ENCODE measurements at places on chromosomes 11 and 22.

DNA sequence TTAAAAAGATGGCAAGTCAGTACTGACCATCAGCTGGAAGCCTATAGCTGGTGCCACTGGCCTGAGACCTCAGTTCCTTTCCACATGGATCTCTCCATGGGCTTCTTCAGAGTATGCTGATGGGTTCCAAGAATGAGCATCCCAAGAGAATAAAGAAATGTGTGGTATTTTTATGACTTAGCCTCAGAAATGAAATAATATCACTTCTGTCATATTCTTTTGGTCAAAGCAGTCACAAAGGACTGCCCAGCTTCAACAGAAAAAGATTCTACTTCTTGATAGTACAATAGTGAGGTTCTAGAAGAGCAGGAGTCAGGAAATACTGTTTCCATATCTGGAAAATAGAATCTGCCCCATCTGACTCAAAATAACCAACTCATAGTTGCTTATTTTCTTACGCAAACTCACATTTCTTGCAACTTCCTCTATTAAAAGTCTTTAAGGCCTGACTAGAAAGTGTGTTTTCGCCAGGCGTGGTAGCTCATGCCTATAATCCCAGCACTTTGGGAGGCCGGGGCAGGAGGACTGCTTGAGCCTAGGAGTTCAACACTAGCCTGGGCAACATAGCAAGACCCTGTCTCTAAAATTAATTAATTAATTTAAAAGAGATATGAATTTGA is 116.9 kb downstream of the SIK3 start:
- no peak for DNase-seq

- DNase-seq: no peak
Observed at GRCh38 chr11:111795334-111795985, 29.3 kb upstream of the PPP2R1B start.

- no peak for DNase-seq
Observed at GRCh38 chr11:33933602-33934001, 41.7 kb upstream of the LMO2 start.

DNA sequence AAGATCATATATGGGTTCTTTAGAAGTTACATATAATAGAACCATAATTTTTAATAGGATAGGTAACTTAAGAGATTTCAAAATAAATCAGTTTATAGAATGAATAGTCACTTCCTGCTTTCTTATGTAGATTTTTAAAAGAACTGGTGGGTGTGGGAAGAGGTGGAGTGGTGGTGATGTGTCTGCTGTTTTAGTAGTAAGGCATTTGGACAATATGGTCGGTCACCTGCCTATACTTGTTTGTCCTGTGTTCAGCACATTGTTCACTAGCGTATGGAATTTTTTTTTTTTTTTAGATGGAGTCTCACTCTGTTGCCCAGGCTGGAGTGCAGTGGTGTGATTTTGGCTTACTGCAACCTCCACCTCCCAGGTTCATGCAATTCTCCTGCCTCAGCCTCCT is 39.3 kb downstream of the CCDC81 start:
- no peak for DNase-seq

DNA sequence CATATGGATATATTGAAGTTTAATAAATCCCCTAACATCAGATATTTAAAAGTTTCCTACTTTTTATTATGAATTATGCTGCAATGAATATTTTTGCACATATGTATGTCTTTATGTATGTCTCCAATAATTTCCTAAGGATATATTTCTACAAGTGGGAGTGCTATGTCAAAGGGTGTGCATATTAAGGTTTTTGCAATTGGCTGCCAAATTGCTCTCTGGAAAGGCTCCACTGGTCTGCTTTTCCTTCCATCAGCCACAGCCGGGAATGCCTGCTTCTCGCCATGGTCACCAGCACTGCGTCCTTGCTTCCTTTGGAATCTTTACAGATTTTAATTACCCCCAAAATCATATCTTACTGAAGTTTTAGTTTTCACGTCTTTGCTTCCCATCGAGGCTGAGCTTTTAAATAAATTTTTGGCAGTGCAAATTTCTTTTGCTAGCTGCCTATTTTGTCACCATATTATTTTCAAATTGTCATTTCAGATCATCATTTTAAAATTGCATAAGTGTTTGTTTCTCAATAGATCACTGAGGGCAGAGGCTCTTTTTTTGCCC is 221.7 kb downstream of the SNX19 start:
- DNase-seq: no peak

GRCh38 chr11:47278058-47278457 is 8.1 kb downstream of the MADD start:
- no peak for DNase-seq

DNA sequence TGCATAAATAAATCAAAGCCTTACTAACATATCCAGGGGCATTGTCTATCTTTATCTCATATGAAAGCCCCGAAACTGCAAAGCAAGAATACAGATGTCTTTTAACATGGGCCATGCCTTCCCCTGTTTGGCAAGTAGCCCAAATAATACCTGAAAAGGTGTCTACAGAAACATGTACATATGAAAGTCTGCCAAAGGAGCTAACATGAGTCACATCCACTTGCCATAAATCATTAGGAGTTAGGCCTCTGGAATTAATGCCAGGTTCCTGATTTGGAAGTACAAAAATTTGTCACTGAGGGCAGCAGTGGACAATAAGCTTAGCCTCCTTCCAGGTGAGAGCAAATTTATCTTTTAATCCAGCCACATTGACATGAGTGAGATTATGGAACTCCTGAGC is 85.5 kb upstream of the PGR start:
- DNase-seq: no peak

DNA sequence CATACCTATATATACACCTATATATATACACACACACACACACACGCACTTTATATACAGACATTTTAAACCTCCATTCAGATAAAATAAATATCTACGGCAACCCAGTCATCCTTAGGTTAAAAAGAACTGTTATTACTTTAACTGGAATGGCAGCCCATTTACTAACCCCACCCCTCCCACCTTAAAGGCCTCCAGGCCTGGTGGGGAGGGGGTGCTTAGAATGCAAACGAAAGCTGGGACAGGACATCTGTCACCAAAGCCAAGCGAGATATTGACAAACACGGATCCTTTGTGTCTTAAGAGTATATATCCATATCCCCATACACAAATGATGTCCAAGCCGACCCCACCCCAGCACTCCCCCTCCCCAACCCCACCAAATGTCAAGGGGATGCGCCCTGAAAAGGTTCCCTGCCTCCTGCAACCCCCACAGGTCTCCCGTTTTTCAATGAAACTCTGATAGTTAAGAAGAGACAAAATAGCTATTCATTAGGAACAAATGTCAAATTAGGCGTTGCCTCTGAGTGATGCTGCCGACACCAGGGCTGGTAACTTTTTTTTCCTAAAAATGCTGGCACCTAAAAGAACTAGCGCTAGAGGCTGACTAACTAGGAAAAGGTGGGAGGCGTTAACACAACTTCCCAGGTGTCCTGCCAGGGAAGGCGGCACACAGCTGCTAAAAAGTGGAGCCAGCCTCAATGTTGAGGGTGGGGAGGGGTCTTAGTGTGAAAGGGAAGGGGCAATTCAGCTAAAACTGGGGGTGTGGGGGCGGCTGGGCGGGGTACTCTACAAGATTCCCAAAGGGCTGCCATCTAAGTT is 5.6 kb downstream of the MN1 start:
- DNase-seq: no peak

GRCh38 chr11:8223513-8223900 is 40.2 kb downstream of the LMO1 start:
- no peak for DNase-seq

GRCh38 chr11:7578276-7578955 is 64.6 kb downstream of the PPFIBP2 start:
- peak; percentile 61 for DNase-seq

DNA sequence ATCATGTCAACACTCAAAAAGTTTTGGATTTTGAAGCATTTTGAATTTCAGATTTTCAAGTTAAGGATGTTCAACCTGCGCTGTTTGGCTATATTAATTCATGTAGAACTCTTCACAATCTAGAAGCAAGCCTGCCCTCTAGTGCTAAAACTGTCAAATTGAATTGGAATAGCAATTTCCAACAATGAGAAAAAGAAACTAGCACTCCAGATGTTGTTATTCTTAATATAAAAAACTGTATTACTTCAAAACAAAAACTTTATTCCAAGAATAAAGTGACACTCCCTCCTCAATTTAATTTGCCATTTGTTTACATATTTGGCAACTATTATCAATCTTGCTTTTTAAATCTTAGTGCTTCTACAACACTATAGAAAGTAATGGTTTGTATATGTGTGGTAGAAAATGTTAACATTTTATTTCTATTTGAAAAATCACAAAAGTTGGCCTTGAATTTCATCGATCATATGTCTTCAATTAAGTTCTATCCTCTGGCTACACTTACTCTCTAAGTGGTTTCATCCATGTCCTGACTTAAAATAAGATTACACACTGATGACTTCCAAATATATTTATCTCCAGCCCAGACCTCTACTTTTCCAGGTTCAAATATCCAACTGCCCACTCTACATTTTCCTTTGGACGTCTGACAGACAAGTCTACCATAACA is 36.6 kb downstream of the DCUN1D5 start:
- DNase-seq: peak; percentile 68

DNA sequence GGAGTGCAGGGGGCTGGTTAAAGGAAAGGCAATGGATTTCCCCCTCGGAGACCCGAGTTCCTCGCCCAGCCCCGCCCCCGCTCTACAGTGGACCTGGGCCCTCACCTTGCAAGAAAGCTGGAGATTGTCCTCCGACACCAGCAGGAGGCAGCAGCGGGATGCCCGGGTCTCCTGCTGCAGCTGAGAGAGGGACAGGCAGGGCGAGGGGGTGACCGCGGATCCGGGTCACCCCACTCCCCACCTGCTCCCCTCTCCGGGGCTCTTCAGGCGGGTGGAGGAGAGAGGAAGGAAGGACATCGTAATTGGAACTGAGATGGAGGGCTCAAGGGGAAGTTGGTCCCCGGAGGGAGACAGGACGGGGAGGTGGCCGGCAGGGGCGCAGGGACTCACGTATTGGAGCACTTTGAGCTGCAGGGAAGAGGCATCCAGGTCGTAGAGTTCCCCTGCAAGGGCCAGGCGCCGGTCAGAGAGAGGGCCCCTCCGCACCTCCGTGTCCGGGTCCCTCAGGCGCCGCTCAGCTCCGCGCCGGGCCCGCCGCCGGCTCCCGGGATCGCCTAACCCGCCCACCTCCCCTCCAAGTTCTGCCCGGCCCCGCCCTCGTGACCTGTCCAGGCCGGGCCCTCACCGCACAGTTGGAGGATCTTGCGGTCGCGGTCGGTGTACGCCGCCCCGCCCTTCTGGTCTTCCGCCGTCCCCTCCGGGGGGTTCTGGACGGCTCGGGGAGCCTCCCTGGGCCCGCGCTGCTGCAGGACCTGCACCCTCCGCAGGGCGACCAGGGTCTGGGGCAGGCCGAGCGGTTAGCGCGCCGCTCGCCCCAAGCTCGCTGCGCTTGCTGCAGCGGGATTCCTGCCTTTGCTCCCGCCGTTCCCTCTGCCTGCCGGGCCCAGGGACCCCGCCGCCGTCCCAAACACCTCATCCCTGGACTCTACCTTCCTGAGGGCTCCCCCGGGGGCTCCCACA is 84.1 kb downstream of the PDE2A start:
- DNase-seq: no peak

GRCh38 chr11:79417069-79417920 is 23.5 kb downstream of the TENM4 start:
- no peak for DNase-seq

GRCh38 chr22:48556222-48556621 is 1271.5 kb downstream of the BRD1 start:
- no peak for DNase-seq

DNA sequence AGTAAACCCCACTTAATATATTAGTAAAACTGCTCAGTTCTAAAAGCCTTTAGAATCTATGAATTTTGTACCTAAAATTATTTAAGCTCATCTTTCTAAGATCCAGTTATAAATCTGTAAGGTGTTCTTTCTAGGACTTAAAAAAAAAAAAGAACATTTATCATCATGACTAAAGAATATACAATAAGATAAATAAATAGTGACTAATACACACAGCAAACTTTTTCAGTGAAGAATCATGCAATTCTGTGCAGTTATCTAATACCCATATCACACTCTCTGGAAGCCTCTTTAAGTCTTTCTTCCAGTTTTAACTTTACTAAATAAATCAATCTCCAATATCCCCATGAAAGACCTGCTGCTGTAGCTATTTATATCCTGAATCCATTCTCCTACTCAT is 59.8 kb downstream of the CEP57 start:
- DNase-seq: no peak

DNA sequence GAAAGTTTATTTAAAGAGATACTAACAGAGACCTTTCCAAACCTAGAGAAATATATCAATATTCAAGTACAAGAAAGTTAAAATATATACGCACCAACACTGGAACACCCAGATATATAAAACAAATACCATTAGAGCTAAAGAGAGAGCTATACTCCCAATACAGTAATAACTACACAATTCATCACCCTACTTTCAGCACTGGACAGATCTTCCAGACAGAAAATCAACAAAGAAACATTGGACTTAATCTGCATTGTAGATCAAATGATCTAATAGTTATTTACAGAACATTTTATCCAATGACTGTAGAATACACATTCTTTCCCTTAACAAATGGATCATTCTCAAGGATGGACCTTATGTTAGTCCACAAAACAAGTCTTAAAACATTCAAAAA is 311.9 kb downstream of the METTL15 start:
- DNase-seq: no peak

- no peak for DNase-seq
Observed at GRCh38 chr11:1652026-1652425, 22.5 kb downstream of the KRTAP5-5 start.

- no peak for DNase-seq
Observed at GRCh38 chr11:46836431-46836830, 9.6 kb downstream of the CKAP5 start.

DNA sequence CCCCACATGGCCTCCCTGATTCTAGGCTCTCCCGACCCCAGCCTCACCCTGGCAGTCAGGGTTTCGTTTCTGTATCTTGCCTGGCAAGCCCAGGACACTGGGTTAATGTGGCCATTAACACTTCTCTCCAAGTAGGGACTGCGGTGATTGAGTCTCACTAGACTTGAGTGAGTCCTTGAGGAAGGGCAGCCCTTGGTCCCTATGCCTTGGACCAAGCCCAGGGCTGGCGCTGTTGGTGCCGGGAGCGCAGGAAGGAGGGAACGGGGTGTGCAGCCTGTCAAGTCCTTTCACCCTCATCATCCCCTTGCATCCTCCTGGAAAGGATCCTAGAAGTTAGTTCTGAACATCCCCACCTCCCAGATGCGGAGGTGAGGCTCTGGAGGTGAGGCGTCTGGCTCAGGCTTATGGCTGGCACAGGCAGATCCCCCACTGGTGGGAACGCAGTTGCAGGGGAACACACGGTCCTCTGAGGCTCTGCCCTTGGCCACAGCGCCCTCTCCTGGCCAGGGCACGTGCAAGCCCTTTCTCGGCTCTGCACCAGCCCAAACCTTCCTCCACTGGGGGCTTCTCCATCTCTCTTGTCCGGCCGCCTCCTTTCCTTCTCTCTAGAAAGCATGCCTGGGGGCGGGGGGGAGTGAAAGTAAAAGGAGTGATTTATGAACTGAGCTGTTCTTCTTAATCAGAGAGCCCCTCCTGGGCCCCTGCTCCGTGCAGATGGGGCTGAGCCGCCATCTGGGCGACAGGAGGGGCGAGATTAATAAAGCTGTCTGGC is 56.7 kb downstream of the TP53I11 start:
- peak; percentile 61 for DNase-seq
